ENCODE measurements at places on chromosomes 16 and 17.

DNA sequence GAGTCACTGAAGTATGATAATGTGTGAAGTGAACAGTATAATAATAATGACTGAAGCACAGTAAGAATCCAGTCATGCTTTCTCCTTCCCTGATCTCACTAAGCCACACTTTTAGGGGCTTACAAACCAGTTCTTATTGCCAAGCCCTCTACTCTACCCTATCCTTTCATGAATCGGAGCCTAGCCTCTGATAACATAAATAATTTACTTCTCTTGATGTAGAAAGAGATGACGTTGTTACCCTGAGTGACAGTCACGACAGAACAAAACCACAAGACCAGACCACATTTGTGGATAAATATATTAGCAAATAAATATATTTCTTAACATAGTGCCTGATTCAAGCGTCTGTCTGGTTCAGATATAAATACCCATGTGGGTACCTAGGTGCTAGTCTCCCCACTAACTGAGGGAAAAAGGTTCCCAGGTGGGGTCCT is 1.4 kb upstream of the SUPT4H1 start:
- DNase-seq, result no peak

DNA sequence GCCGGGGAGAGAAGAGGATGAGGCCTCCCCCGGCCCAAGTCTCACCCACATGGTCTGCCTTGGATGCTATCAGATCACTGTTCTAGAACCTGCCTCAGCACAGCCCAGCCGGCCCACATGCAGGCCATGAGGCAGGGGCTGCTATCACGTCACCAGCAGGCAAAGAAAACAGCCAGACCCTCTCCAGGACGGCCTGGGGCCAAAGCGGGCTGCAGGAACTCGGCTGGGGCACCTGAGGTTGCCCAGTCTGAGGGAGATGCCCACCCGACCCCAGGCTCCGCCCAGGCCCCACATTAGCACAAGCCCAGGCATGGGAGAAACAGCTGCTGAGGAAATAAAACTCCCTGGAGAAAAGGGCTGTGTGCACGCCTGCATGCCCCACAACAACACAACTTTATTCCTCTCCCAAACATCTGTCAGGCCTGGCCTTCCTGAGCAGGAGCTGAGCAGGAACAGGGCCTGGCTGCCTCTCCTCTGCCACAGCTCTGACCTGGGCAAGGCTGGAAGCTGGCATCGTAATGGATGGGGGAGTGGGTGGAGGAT is 6.7 kb upstream of the SMIM5 start:
- DNase-seq, result no peak

DNA sequence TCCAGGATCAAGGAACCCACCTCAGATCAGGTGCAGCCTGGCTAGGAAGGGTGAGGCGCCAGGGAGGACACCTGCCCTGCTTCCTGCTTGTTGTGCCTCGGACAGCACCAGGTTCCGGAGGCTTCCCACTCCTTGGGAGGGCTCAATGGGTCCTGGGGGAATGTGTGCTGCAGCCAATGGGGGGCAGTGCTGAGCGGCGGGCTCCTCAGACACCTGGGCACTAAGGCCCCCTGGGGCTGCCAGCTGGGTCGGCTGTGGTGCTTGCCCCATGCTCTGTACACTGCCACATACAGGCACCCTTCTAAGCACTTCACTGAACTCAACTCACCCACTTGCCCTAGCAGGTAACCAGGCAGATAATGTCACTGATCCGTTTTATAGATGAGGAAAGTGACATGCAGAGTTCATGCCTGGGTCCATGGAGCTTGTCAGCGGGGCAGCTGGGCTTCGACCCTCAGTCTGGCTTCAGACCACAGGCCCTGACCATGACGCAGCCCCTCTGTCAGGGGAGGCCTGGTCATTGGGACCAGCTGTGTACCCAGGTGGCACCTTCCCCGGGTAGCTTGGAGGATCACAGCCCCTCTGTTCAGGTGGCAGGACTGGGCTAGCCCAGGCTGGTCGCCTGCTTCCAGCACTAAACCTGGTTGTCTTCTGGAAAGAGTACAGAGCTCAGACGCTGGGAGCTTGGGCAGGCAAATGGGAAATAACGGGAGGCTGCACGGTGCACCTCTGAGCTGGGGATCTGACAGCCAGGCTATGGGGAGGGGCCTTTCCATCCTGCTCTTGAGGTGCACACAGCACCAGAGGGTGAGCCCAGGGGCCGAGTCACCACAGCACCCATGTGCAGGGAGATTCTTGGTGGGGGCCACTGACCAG is 8.2 kb downstream of the FN3K start:
- no peak for DNase-seq

DNA sequence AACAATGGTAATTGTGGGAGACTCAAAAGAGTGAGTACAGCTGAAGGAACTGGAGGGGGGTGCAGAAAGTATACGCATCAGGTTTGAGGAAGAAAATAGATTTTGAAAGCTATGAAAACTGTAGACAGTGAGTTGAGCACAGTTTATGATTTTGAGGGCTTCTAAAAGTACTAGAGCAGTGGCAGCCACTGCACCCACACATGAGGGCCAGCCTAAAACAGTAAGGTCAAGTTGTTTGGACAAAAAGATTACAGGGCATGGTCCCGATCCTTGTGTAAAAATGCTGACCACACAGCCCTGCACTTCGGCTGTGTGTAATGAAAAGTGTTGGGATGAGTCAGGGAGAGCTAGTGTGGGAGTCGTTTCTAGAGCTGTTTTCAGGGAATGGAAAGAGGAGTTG is 2282.1 kb downstream of the TP53TG3F start:
- DNase-seq, result no peak

- no peak for DNase-seq
These were observed 34.5 kb upstream of the CLEC18B start for GRCh38 chr16:74455619-74456289.

GRCh38 chr16:12575288-12575687 is 228.4 kb downstream of the CPPED1 start:
- DNase-seq, result no peak

DNA sequence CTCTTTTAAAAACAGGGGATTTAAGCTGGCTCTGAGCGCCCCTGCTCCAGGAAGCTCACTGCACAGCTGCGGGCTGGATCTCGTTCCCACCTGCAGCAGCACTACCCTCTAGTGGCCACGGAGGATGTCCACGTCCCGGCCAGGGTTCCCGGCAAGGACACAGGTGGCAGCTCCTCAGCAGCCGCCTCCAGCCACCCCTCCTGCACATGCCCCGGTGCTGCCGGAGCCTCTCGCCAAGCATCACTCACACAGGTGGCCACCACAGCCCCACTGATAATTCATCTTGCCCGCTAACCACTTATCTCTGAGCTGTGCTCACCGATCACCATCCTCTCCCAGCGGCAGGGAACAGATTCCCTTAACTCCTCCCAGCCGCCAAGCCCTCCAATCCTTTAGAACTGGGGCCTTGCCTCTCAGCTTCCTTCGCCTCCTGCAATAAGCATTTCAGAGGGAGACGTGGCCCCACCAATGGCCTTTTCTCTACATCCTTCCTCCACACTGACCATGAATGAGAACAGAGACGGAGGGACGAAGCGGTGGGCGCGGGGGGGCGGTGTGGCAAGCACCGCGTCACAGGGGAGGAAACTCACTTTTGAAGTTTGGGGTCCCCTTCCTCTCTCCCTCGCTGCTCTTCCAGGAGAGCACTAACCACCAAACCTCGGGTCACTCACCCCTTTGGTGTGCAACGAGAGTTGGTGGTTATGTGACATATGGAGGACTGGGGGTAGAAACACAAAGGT is 222.1 kb downstream of the RBFOX3 start:
- DNase-seq, result no peak

DNA sequence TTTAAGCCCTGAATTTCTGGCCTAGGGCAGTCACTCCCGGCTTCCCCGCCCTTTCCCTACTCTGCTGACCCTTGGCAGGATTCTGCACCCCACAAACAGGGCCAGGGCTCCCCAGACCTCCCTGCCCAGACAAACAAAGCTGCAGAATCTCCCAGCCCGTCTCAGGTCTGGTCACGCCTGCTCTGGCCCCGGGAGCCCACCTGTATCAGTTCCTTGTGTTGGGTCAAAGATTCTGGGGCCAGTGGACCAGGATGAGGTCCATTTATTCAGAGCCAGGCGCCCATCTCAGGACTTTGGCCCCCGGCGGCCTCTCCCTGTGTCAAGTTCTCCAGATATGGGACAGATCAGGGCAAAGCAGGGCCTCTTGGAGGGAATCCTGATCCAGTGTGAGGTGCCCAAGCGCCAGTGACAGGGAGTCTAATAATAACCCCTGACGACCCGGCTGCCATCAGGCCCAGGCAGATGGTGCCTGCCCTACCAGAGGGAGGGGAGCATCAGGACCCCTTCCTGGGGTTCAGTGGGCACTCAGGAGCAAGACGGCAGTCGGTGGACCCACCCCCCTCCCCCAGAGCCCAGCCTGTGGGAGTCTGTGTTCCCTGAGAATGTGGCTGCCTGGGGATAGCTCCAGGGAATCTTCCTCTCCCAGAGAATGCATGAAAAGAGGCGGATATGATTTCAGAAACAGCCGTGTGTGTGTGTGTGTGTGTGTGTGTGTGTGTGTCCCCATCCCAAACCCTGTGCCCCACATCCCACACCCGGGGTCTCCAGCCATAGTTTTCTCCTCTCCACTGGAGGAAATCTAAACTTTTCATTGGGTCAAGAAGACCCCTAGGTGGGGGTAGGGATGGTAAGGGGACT is 1.3 kb downstream of the TTYH2 start:
- no peak for DNase-seq

DNA sequence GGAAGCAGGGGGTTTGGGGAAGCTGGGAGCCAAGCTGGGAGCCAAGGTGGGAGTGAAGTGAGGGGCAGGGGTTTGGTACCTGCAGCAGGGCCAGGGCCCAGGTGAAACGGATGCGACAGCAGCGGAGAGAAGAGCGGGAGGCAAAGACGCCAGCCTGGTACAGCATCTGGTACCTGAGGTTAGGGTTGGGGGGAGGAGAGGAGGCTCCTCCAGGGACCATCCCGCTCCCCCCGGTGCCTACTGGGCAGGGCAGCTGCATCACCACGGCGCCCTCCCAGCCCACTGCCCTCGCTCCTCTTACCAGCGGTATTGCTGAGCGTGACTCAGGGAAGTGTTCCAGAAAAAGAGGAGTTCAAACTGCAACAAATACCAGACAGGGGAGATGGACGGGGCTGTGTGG is 9.8 kb downstream of the CLN3 start:
- DNase-seq, result no peak

GRCh38 chr16:79698341-79698753 is 97.8 kb upstream of the MAF start:
- no peak for DNase-seq

DNA sequence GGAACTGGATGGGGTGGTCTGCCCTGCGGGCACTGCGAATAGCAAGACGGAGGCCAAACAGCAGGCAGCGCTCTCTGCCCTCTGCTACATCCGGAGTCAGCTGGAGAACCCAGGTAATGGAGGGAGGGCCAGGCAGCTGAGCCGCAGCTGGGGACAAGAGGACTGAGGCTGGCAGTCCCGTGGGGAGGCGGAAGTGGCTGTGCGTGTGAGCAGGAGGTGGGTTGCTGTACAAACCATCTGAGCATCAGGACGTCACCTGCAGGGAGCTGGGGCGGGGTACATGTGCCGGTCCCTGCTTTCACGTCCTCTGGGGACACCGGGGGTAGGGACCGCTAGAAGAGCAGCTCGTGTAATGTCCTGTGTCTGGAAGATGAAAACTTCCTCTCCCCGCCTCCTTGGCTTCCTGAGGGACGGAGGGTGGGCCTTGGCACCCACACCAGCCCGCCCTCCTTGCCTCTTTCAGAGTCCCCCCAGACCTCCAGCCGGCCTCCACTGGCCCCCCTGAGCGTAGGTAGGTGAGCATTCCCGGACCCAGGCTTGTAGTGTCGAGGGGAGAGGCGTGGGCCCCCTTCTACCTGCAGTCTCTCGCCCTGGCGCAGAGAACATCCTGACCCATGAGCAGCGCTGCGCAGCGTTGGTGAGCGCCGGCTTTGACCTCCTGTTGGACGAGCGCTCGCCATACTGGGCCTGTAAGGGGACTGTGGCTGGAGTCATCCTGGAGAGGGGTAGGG is 3.7 kb downstream of the ADAD2 start:
- DNase-seq, result no peak

DNA sequence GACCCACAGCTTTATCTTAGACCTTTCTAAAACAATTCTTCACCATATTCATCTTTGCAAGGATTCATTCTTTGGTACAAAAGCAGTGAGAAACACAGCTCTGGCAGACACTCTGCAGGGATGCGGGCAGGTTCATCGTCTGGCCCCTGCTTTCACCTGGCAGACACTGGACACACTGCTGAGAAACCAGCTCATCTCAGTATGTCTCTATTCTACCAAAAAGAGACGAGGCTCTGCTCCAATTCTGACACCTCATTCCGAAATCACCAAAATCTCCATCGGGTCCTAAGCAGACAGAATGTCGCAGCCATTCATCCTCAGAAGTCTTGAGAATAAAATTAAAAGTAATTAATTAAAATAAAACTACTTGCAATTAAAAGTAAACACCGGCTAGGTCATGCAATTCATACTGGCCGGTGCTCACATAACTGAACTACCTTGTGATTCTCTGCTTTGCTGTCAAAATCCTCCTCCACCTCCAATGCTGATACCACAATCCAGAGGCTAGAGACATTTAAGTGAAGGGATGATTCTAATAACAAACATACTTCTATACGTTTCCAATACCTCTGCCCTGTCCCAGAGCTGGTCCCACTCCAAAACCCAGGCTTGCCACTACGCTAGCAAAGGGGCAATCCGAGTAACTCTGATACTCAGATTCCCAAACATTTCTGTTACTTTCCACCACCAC is 1.3 kb downstream of the RNF157 start:
- no peak for DNase-seq

- DNase-seq, result no peak
These were observed 51.0 kb downstream of the HYDIN start for GRCh38 chr16:71179569-71179968.

- DNase-seq, result no peak
These were observed 48.0 kb downstream of the BAHCC1 start for GRCh38 chr17:81443269-81443668.

DNA sequence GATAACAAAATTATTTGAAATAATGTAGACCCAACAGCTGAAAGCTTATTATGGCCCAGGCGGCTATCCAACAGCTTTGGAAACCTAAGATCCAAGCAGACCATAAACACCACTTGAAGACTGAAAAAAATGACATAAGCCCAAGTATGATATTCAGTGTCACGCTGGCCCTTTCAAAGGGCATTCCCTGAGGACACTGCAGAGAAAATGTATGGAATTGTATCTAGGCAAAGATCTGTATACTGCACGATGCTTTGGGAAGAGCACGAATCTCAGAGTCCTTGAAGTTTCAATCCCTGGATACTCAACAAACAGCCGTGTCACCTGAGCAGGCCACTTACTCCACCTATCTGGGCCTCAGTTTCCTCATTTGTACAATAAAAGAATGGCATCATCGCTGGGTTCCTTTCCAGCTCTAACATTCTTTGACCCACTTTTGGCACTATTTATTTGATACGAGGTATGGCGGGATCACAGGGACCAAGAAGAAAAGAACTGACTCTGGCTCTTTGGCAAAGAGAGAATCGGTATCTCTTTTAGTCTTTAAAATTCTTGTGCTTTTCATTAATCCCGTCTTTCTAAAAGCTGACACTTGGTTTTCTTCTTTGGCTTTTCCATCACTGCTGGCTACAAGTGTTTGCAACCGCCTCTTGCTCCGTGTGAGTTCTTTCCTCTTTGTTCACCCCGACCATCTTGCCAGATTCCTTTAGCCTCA is 1.2 kb downstream of the STAT5B start:
- DNase-seq, result no peak
